NCI-H446 (cell line): ENCODE measurements at places on chromosomes 5 and 9.

- DNase-seq = no peak
Measured at GRCh38 chr5:111271885-111272284, 47.7 kb downstream of the CAMK4 start.

- DNase-seq = no peak
Measured at GRCh38 chr5:106656821-106657220, 1013.9 kb downstream of the EFNA5 start.

DNA sequence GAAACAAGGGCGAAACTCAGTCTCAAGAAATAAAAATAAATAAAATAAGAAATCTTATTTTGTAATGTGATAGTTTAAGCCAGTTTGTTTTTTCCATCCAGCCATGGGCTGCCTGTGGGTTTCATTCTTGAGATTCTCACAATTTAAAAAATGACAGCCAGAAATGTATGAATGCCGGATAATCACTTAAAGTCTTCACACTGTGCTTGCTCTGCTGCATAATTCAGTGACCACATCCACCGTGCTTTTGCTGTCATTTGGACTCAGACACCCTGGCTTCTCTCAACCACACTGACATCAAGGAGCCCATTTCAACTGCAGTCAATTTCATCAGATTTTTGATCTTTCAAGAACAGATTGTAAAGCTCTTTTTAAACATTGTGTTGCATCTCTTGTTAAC is 61.0 kb upstream of the DAPK1 start:
- no peak for DNase-seq

DNA sequence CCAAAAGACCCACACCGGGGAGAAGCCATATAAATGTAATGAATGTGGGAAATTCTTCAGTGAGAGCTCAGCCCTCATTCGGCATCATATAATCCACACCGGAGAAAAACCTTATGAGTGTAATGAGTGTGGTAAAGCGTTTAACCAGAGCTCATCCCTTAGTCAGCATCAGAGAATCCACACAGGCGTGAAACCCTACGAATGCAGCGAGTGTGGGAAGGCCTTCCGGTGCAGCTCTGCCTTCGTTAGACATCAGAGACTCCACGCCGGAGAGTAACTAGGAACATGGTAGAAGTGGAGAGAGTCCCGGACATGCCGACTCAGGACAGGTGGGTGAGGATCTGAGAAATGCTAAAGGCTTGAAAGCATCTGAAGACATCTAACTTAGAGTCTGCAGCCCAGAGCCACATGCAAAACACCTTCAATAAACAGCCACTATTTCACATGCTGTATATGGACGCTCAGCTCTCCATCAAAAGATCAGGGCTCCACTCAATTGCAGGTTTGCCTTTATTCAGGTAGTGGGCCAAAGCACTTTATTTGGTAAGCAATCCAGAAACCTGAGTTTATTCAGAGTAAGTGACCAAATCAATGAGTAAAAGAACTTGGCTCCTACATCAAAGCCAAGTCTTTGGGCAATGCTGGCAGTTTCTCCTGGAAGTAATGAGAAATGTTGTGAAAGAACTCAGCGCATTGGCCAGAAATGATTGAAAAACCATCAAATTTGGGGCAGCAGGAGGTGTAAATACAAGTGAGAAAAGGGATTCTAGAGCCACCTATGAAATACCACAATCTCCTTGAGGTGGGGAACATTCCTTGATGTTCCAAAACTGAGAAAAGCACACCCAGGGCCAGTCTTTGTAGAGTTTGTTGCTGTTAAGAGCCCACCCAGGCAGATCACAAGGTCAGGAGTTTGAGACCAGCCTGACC is 6.0 kb downstream of the RPL12 start:
- DNase-seq = no peak

DNA sequence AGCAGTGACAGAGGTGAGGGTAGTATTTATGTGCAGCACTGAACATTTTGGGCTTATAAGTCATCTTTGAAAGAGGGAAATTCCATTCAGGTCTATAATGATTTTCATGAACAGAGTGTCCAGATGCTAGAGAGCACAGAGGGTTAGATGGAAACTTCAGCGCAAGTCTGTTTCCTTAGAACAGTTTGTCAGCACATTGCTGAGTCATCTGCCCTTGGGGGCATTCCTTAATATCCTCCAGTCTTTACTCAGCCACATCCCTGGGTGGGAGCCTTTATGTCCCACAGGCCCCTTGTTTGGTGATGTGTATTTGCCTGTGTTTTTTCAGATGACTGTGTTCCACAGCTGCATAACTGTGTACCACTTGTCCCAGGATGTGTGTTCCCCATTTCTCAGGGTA is 138.5 kb upstream of the S1PR3 start:
- no peak for DNase-seq

DNA sequence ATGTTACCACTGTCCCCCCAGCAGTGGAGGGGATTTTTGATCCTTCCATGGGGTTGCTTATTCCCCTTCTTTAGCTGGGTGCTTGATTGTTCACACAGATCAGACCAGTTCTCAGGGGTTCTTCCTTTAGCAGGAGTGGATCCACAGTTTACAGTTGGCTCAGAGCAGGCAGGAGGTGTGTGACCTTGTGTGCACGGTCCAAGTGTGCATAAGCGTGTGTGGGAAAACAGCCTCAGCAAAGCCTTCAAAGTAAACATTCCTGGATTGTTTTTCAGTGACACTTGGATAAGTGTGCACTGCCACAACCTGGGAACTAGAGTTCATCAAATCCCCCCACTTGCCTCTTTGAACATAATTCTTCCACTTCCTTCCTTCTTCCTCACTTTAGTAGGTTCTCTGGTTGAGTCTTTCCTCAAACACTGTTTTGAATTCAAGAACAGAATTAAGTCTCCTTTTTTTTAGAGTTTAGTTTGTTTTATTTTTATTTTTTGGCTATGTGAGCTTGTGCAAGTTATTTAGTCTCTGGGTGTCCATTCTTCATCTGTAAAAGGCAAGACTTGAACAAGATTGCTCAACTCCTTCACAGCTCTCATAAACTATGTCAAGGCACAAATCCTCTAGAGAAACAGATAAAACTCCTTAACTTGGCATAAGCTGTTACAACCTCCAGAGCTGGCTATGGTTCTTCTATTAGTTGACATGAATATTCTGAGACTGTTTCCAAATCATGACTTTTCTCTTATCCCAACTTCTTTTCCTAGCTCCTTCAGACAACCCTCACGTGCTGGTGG is 78.0 kb downstream of the OSMR start:
- DNase-seq = no peak

DNA sequence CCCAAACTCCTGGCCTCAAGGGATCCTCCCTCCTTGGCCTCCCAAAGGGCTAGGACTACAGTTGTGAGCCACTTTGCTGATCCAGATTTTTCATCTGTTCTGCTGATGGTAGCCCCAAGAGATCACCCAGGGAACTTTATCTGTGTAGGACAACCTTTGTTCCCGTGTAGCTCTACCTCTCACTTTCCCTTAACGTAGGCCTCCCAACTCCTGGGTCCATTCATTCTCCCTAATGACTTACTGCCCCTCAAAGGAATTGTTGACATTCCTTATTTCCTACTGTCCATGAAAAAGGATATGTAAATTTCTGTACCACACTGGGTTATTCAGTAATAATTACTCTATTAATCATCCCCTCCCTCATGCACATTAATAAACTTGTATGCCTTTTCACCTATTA is 51.0 kb upstream of the PHF24 start:
- DNase-seq = no peak

DNA sequence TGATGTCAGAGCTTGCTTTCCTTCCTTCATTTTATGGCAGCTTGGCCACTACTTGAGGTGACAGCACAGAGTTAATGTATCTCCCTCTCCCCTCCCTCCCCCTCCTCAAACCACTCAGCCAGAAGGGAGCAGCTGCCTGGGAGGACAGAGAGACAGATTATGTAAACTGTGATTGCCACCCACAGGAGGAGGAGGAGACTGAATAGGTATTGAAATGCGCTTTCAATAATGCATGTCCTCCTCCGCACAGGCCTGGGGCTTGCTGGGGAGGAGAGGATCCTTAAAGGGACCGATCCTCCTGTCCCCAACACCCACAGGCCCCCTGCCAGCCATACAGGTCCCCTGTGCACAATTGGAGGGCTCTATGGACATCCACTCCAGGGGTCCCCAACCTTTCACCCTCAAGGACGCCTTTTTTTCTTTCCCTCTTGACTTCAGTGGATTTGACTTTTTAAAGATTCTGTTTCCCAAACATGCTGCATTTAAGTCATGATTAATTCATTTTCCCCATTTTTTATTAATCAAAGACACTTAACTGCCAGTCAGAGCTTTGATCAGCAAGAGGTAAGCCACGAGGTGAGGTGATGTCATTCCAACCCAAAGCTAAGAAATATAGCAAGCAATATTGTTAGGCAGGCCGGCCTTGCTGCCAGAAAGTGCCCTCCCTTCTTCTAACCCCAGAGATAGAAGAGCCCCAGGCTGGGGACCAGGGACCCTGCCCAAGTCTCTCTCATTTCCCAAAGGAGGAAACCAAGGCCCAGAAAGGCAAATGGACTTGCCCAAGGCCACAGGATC is 47.5 kb upstream of the CPLX2 start:
- no peak for DNase-seq

GRCh38 chr5:59525311-59525710 is 368.2 kb downstream of the PDE4D start:
- DNase-seq = no peak

DNA sequence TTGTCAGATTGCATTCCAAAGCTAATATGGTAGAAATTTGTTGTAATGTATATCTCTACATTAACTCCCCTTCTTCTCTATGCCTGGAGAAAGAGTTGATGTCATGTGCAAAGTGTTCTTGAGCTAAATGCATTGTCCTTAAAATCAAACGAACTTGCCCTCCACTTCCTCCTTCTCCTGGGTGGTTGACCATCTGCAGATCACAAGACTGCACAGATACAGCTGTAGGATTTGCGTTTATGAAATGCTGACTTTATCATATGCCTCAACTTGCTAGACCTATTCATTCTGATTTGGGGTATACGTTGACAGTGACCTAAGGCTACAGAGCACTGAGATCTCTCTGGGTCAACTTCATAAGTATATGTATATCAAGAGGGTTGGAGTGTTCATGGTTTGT is 8.3 kb downstream of the TRIM32 start:
- no peak for DNase-seq

GRCh38 chr5:134041570-134042411 is 37.0 kb upstream of the VDAC1 start:
- DNase-seq = no peak

GRCh38 chr5:131976414-131977211 is 31.1 kb upstream of the MEIKIN start:
- DNase-seq = no peak

GRCh38 chr9:94866770-94867169 is 140.3 kb downstream of the AOPEP start:
- no peak for DNase-seq

- no peak for DNase-seq
Measured at GRCh38 chr5:179343719-179344430, 1.4 kb downstream of the ADAMTS2 start.

- no peak for DNase-seq
Measured at GRCh38 chr5:108898707-108899106, 151.0 kb downstream of the FER start.

DNA sequence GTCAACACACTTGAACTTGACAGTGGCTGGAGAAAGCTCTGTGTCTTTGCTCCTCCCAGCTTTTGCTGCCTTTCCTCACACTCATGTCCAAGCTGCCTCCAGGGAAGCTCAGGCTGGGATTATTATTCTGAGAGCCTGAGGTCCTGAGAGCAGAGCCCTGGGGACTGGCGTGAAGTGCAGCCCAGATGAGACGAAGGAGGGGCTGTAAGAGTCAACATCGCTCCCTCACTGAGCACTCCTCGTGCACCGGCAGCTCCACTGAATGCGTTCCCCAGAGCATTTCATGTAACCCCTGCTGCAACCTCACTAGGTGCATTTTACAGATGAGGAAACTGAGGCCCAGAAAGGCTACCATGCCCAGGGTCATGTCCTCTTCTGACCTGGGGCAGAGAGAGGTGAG is 63.5 kb upstream of the PHYKPL start:
- DNase-seq = no peak

- DNase-seq = peak; percentile 60
Measured at GRCh38 chr5:90356622-90357021, 52.9 kb downstream of the CETN3 start.

DNA sequence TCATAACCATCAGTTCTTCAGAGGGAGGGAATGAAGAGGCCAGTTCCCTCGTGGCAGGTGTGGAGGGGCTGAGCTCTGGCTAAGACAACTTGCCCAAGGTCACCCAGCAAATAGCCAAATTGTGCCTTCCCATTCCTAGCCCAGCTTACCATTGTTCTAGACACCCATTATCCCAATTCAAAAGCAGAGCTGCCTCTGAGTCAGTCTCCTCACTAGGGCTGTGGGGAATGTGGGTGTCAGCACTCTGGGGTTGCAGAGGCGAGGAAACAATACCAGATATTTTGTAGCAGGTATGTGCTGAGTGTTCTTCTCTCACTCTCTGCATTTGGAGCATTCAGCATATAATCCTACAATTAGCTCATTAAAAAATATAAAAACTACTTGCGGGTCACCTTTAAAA is 270.8 kb downstream of the PSAT1 start:
- no peak for DNase-seq

GRCh38 chr9:76478226-76478625 is 19.2 kb downstream of the GCNT1 start:
- no peak for DNase-seq

DNA sequence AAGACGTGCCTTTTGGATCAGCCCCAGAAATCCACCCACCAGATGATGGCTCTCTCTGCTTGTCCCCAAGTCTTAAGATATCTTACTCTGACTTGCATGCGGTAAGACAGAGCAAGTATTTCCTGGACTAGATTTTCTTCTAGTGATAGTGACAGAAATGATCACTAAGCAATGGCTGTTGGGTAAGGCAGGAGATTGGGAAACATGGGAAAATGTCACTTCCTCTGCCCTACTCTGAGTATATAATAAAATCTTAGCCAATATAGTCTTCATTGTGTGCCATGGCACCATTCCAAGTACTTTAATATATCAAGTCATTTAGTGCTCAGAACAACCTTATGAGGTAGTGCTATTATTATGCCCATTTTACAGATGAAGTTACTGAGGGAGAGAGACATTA is 31.0 kb upstream of the GNA14 start:
- no peak for DNase-seq

DNA sequence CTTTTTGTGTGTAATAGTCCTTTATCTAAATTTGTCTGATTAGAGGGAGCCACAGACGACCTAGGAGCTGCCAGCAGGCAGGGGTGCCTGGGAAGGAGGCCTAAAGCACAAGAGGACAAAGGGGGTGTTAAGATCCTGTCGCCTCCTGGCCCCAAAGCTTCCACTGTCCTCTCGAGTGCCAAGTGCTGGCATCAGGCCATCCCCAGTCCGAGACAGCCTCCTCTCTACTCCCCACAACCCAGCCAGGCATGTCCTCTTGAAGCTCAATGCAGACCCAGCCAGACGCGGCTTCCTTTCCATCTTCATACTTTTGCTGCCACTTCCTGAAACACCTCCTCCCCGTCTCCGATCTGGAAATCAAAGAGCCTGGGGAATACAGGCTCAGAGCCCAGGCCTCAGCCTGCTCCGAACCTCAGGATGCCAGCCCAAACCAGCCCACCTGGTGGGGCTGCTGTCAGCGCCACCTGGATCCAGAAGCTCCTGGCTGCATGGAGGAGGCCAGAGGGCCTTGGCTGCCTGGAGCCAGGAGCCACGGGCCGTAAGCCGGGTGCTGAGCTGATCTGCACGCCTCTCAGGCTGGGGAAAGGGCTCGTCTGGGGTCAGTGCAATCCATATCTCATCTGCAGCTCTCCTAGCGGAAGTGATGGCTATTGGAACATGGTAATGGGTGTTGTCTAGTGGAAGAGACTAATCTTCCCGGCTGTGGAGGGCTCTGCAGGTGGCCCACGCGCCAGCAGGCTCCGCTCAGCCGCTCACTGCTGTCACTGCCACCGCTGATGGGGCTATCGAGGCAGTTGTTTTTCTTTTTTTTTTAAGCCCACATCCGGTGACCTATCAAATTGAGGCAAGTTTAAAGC is 60.2 kb upstream of the FUBP3 start:
- DNase-seq = no peak

GRCh38 chr9:112817860-112818203 is 67.3 kb downstream of the SNX30 start:
- DNase-seq = no peak
